ENCODE measurements at places on chromosomes 7 and 10. TPM values are rescaled to one million over a fixed set of nuclear protein-coding genes. Genes with fewer than 3 reads are reported as not detected.
A peak's percentile ranks its signal among the peaks of the same experiment; 100 is the strongest.

DNA sequence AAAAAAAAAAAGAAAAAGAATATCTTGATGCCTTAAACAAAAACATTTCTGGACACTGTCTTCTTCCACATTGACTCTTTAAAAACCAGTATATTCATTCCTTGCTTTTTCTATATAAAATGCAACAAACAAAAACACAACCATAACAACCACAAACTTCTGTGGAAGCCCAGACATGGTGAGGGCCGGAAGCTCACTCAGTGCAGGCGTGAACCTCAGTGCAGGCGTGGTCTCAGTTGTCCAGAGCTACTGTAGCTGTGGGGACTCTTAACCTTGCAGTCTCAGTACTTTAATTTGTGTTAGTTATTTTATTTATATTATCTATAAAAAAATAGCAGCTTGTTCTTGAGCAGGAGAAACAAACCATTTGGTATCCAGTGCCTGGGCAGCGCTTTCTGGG lies 131.8 kb downstream of the DOCK1 start:
- DNase-seq, result no peak

DNA sequence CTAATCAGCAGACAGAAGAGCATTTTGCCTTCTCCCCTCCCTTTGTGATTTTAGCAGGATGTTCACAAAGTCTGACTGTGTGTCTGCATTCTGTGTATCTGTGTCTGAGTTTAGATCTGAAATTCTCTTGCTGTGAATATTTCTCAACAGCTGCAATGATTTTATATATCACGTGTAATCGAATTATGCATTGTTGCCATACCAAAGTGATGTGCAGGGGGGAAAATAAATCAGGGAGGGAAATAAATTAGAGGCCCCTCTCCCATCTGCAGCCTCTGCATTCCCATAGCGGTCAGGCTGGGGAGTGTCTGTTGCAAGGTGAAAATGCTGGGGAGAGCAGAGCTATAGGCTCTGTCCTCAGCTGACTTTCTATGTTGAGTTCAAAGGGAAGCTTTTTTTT lies 209.0 kb downstream of the LRMDA start:
- no peak for DNase-seq

DNA sequence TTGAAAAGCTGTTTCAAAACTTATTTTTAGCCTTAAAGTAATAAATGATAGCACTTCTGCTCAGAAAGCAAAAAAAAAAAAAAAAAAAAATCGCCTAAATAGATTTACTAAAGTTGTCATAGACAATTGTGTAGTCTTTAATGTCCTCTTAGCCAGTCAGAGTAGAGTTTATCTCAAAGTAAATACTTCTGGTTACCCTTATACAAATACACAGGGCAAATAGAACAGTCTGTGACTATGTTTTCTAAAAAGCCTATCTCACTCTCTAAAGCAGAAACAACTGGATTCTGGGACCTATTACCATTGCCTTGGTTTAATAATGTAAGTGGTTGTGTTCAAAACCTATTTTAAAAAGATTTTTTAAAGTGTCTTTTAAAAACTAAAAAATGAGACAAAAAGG lies 156.2 kb upstream of the THSD7A start:
- no peak for DNase-seq

DNA sequence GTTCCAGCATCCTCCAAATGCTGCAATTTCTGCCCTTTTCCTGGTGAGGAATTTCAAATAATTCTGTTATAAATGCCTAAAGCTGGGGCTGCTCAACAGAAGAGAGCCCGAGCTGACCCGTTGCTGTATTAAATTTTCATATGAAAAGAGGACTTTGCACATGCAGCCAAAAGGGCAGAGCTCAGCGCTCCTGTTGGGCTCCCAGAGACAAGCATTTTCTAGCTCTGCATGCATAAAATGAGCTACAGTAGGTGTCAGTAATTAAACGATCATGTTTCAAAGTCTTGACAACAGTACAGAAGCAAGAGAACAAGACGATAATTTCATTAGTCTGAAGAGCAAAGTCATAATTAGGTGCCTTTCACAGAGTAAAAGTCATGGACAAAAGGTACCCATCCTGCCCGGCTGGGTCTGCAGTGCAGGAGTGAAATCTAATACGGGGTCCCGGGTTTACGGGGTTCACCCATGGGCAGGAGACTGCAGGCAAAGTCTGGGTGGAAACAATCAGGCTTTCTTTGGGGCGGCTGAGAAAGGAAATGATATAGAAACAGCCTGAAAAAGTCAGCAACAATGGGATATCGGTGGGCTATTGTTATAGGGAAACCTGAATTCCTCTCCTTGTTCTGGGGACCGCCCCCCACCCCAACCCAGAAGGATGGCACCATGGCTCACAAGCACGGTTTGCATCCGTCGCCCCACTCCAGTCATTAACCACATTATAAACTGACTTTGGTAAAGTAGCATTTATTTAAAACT lies 66.0 kb downstream of the EBF3 start:
- no peak for DNase-seq

DNA sequence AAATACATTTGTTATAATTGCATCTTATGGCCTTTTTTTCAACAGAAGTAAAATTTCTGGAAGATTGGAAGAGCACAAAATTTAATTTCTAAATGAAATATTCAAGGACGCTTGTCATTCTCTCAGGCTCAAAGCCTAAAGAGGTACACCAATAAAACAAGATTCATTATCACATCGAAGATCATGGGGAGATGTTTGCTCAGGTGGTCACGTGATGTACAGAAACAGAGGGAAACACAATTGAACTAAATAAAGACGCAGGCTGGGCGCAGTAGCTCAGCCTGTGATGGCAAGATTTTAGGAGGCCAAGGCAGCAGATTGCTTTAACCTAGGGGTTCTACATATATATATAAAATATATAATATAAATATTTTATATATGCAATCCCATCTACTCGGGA lies 37.3 kb upstream of the TMEM254 start:
- DNase-seq, result no peak

DNA sequence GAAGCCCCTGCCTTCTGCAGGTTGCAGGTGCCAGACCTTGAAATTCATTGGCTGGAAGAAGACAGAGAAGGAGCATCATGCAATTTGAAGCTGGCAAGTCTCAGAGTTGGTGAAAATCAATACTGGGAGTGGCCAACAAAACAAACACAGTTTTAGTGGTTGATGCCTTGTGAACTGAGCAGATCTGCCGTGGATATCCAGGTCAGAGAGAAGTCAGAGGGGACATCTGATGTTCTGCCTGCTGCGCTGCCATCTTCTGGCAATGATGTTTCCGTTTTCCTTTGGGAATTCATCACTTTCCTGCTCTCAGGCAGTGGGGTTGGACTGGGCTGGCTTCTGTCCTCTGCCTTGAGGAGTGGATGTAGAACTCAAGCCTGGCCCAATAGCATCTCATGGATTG lies 132.0 kb downstream of the RPS24 start:
- no peak for DNase-seq

- DNase-seq, result no peak
Measured at GRCh38 chr10:5522913-5523560, 1.7 kb upstream of the CALML3 start.

GRCh38 chr10:100696477-100696901 lies 48.9 kb upstream of the PAX2 start:
- no peak for DNase-seq

GRCh38 chr7:114155116-114156110 lies 236.6 kb upstream of the PPP1R3A start:
- no peak for DNase-seq

GRCh38 chr10:73043319-73043718 lies 53.3 kb downstream of the P4HA1 start:
- DNase-seq, result no peak

DNA sequence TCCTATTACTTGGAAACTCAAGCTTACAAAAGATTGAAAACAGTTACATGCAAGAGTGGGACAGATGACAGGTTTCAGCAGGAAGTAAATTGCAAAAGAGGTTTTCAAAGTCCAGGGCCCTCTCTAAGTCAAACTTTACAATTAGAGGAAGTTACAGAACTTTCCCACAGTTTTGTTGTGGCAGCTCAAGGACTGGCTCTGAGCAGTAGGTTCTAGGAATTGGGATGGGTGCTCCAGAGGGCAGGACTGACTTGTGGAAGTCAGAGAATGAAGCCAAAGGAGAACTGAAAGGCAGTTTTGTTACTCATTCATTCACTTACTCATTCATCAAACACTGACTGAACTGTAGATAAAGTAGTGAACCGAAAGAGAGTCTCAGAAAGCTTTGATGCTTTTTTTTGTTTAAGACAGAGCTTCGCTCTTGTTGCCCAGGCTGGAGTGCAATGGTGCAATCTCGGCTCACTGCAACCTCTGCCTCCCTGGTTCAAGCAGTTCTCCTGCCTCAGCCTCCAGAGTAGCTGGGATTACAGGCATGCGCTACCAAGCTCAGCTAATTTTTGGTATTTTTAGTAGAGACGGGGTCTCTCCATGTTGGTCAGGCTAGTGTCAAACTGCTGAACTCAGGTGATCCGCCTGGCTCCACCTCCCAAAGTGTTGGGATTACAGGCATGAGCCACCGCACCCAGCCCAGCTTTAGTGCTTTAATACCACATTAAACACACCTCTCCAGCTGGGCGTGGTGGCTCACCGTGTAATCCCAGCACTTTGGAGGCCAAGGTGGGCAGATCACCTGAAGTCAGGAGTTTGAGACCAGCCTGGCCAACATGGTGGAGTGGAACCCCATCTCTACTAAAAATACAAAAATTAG lies 66.8 kb upstream of the CCNJ start:
- DNase-seq, result no peak

DNA sequence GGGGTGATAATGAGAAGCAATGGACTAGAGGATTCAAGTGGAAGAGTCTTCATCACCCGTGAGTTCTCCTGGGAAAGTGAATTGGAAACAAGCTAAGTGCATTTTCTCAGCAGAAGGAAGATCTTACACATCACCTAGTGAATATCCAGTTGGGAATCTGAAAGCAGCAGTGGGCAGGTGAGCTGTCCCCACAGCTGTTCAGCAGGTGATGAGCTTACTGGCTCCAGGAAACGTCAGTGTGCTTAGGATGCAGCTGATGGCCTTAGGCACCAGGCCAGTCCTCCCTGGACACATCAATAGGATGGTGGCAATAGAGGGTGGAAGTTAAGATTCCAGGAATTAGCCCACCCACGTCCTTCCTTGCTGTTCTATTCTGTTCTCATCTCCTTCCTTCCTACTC lies 66.7 kb downstream of the NOD1 start:
- DNase-seq, result no peak

DNA sequence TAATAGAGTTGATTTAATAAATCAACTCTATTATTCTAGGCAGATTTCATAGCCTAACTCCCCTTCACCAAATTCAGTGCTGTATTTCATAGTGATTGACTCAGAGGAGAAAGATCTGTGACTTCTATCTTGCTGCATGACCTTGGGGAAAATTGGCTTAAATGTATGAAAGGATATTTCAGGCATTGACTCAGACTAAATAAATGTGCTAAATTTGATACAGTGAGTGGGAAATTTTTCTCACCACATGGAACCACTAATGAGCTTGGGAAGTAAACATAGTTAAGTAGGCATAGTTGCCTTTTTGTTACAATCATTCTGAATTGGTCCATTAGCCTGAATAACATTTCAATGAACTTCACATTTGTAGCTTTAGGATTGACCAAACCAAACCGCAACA lies 89.0 kb upstream of the PRPS1L1 start:
- no peak for DNase-seq

GRCh38 chr7:22640269-22640668 lies 86.7 kb upstream of the IL6 start:
- DNase-seq, result no peak

DNA sequence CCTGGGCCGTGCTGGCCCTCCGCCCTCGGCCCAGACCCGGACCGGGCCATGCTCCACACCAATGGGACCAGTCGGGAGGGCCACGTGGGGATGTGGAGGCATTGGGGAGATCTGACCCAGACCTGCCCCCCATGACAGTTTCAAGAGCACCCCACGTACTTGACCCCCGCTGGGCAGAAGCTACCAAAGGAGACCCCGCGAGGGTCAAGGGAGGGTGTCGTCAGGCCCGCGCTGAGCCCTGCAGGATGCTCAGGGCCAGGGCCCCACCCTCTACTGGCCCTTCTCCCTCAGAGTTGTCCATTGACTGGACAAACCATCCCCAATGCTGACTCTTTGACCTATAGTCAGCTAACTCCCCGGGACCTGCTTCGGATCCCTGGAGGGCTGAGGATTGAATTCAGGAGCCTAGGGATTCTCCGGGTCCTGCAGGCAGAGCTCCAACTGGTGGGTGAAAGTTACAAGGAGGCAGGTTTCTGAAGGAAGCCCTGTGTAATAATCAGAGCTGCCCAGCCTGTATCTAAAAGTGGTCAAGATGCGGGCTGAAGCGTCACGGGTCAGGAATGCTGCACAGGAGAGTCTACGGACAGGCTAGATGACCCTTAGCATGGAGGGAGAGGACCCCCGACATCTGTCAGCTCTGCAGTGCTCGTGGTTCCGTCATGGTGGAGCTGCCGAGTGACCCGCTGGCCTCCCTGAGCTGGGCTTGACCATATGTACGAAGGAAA lies 498 bp upstream of the CALHM2 start:
- DNase-seq, result no peak

- no peak for DNase-seq
Measured at GRCh38 chr7:130179631-130180030, 25.6 kb downstream of the TMEM209 start.

GRCh38 chr10:1213252-1214070 lies 157.3 kb downstream of the WDR37 start:
- DNase-seq, result no peak

GRCh38 chr10:78316451-78316931 lies 282.8 kb downstream of the RPS24 start:
- DNase-seq, result no peak

DNA sequence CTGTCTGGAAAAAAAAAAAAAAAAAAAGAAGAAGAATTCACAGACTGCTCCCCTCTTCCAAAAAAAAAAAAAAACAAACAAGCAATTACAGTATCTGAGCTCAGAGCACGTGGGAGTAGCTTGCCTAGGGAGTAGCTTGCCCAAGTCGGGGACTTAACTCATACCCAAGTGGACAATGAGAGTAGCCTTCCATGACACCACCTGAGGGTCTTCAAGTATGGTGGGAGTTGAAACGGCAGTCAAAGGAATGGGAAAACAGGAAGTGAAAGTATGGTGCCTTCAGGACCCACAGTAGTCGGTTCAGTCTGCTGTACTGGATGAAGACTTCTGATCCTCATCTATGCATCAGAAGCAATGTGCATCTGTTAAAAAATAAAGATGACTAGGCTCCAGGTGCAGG lies 10.6 kb downstream of the VOPP1 start:
- no peak for DNase-seq

GRCh38 chr10:73131301-73131700 lies 21.0 kb downstream of the NUDT13 start:
- peak; percentile 4 for DNase-seq

GRCh38 chr7:99433158-99433557 lies 5.4 kb downstream of the PTCD1 start:
- DNase-seq, result no peak

CWF19L1 gene
- total RNA-seq, result 37.0 TPM

ZNF107 gene
- 4.6 TPM for total RNA-seq

FOXP2 gene
- 11.4 TPM for total RNA-seq

ITGA8 gene
- 0.23 TPM for total RNA-seq

FAM53B gene
- total RNA-seq, result 30.5 TPM

HKDC1 gene
- total RNA-seq, result 0.85 TPM

TEX47 gene
- not detected for total RNA-seq

NPC1L1 gene
- total RNA-seq, result not detected

WDFY4 gene
- total RNA-seq, result 2.1 TPM

ZPBP gene
- total RNA-seq, result not detected

NRG3 gene
- 3.2 TPM for total RNA-seq

FAM180A gene
- total RNA-seq, result not detected

GOLGA7B gene
- total RNA-seq, result under 0.01 TPM

XRCC2 gene
- 3.1 TPM for total RNA-seq

CUX1 gene
- 42.5 TPM for total RNA-seq

MEPCE gene
- 56.5 TPM for total RNA-seq

TYW1B gene
- total RNA-seq, result 6.0 TPM

Data from dermis blood vessel endothelial cell (primary cell).